ENCODE measurements at places on chromosomes 2 and 18.

DNA sequence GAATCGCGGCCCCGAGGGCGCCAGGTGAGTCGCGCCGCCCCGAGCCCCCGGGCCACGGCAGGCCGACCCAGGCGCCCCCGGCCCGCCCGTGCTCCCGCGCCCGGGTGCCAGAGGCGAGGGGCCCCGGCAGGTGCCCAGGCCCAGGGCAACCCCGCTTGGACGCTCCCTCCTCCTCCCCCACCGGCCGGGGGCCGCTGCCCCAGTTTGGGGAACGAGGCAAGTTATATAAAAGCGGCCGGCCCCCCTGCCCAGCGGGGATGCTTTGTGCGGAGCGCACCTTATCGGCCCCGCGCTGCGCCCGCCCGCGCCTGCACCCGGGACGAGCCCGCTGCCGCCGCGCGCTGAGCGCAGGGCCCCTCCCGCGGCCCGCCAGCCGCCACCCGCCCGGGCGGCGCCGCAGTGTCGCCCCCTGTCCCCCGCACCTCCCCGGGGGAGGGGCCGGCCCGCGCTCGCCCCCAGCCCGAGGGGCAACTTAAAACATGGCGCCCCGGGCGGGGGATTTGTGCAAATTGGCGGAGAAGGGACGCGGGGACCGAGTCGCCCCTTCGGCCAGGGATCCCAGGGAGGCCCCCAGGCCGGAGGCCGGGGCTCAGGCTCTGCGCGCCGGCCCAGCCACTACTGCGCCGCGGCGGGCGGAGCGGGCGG is 639 bp downstream of the EPB41L3 start:
- no peak for DNase-seq

GRCh38 chr2:150346806-150347205 is 140.7 kb downstream of the RND3 start:
- DNase-seq, result no peak

- no peak for DNase-seq
These were observed 58.4 kb downstream of the KCTD18 start for GRCh38 chr2:200451511-200451910.

DNA sequence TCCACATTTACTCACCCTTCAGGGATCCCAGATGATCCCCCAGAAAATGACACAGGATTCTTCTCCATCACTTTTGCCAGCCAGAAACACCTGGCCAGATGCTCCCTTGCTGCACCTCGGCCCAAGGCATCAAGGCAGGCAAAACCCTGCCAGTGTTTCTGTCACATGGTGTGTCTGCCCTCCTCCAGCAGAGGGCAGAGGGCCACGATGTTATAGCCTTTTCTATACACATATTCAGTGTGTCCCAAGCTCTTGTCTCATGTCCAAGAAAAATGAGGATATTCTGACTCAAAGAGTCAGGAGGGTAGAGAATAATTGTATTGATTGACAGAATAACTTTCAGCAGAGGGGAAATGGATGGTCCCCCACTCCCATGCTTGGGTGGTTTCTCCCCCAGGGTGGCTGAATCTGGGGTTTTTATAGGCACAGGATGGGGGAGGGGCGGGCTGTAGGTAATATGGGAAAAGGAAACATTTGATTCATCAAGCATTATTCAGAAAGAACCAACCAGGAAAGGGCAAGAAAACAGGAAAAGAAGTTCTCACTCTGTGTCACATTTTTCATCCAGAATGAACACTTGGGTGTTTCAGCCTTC is 933.9 kb downstream of the TRIB2 start:
- DNase-seq, result no peak

GRCh38 chr2:231769170-231770136 is 11.6 kb downstream of the PDE6D start:
- no peak for DNase-seq

GRCh38 chr2:157840568-157841156 is 35.5 kb downstream of the ACVR1 start:
- DNase-seq, result no peak

DNA sequence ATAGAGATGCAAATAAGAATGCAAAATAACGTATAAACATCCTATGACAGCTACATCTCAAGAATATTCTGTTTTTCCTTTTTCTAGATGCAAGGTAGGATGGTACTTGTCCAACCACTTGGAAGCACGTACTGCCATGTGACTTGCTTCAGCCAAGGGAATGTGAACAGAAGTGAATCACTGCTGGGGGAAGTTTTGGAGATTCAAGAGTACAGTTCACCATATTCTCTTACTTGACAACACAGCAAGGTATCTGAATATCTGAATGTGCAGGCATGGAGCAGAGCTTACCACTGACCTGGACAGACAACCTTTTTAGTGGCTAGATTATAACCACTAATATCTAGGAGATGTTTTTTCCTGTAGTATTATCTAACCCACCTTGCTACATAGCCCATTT is 53.0 kb downstream of the TRIP12 start:
- DNase-seq, result no peak

DNA sequence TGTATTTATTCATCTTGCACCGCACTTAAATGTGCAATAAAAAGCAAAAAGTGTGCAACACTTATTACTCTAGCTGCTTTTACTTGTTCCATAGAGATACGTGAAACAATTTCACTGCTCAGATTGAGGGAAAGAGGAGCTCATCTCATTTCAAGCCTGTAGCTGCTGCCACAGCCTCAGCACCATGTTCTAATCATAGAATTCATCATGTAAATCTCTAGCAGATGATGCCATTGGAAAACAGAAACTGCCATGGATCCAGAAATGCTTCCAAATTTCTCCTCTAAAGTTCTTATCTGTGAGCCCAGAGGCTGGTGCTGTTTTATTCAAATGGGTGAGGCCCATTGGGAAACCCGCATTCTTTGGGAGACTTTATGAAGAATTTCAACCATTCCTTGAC is 2.0 kb downstream of the CDC42EP3 start:
- DNase-seq, result no peak

DNA sequence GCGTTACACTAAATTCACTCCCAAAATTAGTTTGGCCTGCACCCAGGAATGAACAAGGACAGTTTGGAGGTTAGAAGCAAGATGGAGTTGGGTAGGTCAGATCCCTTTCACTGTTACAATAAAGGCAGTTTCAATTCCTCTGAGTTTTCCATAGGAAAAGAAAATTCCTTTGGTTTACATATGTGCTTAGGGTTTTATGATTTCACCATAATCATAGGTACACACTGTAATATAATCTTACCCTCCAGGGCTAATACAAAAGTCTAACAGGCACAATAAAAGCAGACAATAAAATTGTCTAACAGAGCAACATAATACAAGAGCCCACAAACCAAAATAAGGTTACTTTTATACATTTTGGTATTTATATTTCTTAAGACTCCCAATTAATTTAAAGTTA is 391.5 kb upstream of the KCNJ3 start:
- no peak for DNase-seq

GRCh38 chr2:54054271-54054670 is 61.1 kb upstream of the ACYP2 start:
- DNase-seq, result no peak

GRCh38 chr2:72695676-72696075 is 130.2 kb downstream of the EXOC6B start:
- peak; percentile 51 for DNase-seq

DNA sequence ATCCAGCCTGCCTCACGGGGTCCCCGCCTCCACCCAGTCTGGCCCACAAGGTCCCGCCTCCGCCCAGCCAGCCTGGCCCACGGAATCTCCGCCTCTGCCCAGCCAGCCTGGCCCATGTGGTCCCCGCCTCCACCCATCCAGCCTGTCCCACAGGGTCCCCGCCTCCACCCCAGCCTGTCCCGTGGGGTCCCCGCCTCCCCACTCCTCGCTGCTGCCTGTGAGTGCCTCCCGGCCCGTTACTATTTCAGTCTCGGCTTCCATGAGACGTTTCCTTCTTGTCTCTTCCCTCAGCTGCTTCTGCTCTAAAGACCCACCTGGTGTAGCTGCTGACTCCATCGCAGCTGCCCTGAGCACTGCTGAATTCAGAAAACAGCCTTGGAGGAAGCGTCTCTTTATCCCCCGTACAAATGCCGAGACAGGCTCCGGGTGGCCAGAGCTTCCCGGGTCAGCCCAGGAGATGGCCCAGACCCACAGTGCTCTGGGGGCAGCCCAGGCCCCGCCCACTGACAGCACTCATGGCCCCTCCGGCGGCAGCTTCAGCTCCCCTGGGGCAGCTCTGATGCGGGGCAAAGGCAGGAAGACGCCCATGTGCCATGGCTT is 69.8 kb downstream of the NFATC1 start:
- no peak for DNase-seq

GRCh38 chr18:59898609-59899297 is 1.0 kb upstream of the PMAIP1 start:
- no peak for DNase-seq

DNA sequence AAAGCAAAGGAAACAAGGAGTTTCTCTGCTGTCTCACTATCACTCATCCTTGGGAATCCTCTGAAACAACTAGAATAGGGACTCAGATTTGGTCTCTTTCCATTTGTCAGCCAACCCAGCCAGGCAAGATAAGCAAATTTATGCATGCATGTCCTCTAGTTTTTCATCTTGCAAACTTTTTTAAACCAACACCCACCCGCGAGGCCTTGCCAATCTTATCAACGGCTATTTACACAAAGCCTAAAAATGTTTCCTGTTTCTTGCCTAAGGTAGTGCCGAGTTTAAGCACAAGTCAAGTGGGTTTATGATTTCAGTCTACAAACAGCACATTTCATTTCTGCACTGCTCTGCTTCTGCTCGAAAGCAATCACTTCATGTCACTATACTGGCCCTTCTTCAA is 240.9 kb downstream of the STK39 start:
- no peak for DNase-seq

GRCh38 chr2:231869704-231870103 is 56.5 kb downstream of the NPPC start:
- DNase-seq, result no peak

GRCh38 chr2:100409461-100409860 is 8.0 kb downstream of the CHST10 start:
- DNase-seq, result no peak

GRCh38 chr18:3604498-3605408 is 154.8 kb downstream of the TGIF1 start:
- DNase-seq, result no peak

- DNase-seq, result no peak
These were observed 633.1 kb downstream of the ARHGAP15 start for GRCh38 chr2:143762176-143762928.

GRCh38 chr2:203763241-203763937 is 57.0 kb downstream of the CD28 start:
- no peak for DNase-seq

DNA sequence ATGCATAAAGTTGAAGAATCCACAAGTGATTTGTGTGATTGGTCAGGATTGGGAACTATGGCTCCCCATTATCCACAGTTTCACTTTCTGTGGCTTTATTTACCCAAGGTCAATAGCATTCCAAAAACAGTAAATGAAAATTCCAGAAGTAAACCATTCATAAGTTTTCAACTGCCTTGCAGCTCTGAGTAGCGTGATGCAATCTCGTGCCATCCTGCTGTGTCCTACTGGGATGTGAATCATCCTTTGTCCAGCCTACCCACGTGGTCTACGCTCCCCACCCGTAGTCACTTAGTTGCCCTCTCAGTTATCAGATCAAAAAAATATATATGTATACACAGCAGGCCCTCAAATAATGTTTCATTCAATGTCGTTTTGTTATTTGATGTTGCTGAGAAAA is 89.0 kb upstream of the DLGAP1 start:
- no peak for DNase-seq

DNA sequence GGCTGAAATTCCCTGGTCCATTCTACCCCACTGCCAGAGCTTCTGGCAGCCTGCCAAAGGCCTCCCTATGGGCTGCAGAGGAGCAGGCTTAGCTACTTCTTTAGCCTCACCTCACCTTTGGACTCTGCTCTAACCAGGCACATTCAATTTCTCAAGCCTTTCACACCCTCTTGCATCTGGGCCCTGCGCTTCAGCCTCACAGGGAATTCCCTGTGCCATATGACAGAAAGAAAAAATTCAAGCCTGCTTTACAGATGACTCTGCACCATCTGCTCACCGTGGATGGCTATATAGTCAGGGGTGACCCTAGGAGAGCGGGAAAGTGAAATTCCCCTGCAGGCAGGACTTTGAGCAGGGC is 62.5 kb downstream of the REEP1 start:
- DNase-seq, result peak; percentile 8

DNA sequence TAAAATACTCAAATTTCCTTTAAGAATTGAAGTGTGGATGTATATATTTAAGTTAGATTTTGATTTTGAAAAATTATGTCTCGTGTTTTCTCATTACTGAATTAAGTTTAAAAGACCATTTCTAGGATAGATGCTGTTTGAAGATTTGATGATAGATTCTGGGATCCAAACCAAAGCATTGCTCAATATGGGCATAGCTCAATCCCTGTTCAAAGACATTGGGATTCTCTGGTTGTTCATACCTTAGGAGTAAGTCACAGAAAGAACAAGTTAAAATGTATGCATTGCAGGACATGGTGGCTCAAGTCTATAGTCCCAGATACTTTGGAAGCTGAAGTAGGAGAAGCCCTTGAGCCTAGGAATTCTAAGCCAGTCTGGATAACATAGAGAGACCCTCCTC is 622.3 kb downstream of the ADCYAP1 start:
- DNase-seq, result no peak

GRCh38 chr18:76467371-76468190 is 27.5 kb downstream of the ZNF516 start:
- no peak for DNase-seq

- DNase-seq, result no peak
These were observed 428.3 kb downstream of the MBD2 start for GRCh38 chr18:53796040-53796729.

DNA sequence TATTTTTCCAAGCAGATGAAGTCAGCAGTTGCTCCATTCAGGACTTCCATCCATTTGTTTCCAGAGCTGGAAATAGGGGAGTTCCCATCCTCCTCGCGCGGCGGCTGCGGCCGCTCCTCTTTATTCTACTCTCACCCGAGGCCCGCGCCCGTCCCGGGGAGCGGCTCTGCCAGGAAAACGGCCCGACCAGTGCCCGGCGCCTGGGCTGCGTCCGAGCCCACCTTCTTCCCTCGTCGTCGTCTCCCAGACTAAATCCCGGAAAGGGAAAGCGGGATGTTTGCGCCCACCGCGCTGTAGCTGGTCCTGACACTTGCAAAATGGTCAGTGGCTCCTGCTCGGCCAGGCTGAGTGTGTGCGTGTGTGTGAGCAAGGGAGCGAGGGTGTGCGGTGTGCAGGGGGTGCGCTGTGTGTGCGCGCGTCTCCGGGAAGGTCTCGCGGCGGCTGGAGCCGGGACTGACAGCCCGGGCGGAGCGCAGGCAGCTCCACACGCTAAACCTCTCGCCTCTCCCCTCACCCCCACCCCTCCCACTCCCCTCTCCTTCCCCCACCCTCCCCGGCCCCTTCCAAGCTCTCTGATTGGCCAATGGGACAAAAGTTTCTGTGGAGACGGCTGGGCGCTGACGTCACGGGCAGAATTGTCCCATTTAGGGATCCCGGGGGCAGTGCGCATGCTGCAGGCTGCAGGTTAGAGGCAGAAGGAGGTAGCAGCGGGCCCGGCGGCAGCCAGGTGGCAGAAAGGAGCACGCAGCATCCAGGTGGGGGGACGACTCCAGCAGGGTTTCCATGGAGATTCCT is at the start of gene NOL4:
Gene NOL4 (minus strand): TSS at position 491 of the 795 bp plus-strand sequence. CDS start 1,660 bp downstream, outside the sequence.
- DNase-seq, result peak; percentile 100

DNA sequence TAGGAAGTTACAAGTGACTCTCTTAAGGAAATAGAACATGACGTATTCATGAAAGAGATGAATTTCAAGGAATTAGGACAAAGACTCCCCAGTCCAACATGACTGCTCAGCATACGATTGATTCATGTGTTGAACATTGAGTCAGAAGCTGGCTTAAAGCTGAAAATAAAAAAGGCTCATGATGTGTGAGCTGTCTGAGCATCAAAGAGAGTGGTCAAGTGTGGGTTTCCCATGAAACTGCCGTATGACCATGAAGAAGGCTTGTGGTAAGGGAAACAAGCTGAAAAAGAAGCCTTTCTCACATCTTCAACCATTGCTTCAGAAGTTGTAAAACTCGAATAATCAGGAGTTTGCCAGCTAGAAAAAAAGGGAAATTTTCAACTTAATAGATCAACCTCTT is 201.9 kb upstream of the APCDD1 start:
- no peak for DNase-seq

All from NCI-H1105 treated with DMSO at 0.1 percent for 48 hours (cell line).